ENCODE measurements at places on chromosomes 3 and 15.

DNA sequence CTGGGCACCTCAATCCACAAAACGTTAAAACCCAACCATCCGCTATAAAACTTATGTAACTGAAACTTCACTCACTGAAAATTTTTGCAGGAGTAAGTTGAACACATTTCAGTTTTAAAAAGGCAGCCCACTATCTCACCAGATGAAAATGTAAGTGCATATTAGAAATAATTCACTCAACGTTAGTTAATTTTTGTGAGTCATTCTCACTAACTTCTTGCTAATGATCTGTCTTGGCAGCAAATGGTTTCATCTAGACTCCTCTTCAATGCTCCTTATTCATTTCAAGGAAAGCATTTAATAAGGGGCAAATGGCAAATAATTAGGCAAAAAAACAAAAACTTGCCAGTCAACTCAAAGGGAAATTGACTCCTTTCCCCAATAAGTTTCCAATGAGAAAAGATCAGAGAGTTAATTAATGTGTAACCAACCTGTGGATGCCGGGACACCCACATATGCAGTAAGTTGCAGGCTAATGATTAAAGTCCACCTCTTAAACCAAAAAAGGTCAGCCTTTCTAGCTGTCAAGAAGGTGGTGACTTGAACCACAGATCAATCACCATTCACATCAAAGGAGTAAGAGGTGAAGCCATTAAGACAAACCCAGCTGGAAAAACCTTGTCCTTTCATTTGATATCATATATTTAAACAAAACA lies 22.9 kb upstream of the PRICKLE2 start:
- no peak for DNase-seq

- DNase-seq, result no peak
Measured at GRCh38 chr3:127097072-127097405, 95.9 kb upstream of the PRR23E start.

DNA sequence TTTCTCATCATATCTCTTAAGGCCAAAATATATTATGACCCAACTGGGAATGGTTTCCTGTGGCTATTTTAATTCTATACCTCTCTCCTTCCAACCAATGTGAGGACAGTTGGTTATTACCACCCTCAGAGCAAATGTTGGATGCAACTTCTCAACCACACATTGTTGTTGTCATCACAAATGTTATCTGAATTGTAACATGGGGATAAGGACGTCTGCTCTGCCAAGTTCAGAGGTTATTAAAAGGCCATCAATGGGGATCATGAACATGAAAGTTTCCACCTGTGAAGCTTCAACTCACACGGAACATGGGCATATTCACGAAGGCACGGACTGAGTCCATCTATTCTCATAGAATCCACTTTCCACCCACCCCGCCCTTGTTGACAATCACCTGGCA lies 46.8 kb downstream of the MB21D2 start:
- DNase-seq, result no peak

- peak; percentile 50 for DNase-seq
Measured at GRCh38 chr3:112635674-112636073, 5.3 kb downstream of the CCDC80 start.

DNA sequence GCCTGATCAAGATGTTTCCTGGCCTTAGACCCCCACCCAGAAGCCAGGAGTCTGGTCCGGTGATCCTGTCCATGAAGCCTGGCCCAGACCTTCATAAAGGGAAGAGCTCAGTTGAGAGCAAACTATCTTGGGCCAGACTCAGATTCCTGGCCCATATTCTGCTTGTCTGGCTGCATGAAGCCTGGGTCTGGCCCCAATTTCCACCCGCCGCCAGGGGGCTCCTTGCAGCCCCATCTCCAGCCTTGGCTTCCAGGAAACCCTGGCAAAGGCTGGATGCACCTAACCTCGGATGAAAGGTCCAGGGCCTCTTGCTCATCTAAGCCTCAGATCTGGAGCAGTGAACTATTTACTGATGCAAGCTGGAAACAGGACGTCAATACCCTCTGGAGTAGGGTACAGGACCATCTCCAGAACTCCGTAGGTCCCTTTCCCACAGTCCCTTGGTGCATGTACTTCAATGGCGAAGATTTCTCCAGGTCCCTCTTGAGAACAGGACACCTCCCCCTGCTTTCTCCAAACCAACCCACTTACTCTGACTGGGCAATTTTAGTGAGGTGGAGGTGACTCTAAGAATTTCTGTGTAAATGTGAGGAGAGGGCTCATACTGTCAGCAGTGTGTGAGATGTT lies 5.6 kb downstream of the FOXL2 start:
- DNase-seq, result no peak

Data from hindlimb muscle (tissue), 1 donor.